Activated naive CD8-positive, alpha-beta T cell treated with anti-CD3 and anti-CD28 coated beads, Interleukin-2, amount 50 U/mL, for 16 hours (primary cell): ENCODE measurements at places on chromosomes 6 and 20.

- DNase-seq: no peak
Observed at GRCh38 chr6:14333556-14334305, 216.2 kb downstream of the CD83 start.

DNA sequence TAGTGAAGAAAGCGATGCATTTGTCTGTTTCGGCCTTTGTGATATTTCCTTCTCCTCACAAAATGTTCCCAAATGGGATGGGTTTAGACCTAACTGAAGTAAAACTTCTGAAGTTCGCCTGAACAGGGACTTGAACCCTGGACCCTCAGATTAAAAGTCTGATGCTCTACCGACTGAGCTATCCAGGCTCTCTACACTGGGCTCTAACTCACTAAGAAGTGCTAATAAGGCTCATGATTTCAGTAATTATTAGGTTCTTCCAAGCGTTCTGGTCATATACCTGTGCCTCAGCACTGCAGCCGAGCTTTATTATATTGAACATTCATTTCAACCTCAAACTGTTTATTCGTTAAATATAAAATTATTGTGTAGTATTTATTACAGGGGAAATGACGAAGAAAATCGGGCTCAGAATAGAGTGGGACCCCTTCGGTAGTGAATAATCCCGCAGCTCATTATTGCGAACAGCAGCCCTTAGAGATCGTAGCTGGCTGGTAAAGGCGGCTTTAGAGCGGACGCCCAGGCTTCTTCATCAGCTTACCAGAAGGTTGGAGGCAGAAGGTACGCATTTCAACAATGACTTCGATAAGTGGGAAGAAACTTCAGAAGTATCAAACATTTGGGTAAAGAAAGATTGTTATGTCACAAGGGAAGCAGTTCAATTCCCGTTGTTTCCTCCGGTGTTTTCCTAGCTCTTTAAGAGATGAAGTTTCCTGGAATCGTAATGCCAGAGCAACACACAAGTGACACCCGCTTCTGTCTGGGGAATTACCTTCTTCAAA is 119.0 kb upstream of the ZNF184 start:
- no peak for DNase-seq

- no peak for DNase-seq
Observed at GRCh38 chr6:124132256-124132655, 328.6 kb downstream of the NKAIN2 start.

- no peak for DNase-seq
Observed at GRCh38 chr6:47440719-47441118, 36.9 kb upstream of the CD2AP start.

- no peak for DNase-seq
Observed at GRCh38 chr6:76706631-76707030, 634.2 kb upstream of the IMPG1 start.

DNA sequence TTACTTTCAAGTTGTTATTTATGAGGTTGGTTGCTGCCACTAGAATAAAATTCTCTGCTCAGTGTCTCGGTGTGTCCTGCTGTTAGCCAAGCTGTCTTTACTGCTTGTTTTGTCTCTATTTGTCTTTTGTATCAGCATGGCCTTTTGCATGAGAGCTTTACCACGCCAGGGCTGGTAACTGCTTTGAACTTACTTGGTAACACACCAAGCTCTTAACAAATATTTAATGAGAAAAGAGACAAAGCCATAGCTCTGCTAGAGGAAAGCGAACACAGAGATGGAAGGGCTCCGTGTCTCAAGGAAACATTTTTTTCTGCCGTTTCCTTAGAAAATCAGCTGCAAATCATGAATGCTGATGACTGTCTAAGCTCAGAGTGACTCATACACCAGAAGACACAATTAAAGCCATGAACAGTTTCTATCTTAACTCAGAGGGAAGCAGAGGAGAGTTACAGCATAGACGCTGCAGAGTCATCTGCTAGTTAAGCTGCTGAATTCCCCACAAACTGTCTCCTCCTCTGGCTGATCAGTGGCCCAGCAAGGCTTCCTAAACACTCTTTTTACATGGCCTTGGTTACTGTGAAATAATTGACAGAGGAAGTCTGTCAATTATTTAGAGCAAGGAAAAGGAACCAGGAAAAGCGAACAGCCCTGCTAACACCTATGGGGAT is 44.8 kb downstream of the AGPAT4 start:
- DNase-seq: no peak

- DNase-seq: no peak
Observed at GRCh38 chr6:150276937-150277742, 91.7 kb upstream of the IYD start.

DNA sequence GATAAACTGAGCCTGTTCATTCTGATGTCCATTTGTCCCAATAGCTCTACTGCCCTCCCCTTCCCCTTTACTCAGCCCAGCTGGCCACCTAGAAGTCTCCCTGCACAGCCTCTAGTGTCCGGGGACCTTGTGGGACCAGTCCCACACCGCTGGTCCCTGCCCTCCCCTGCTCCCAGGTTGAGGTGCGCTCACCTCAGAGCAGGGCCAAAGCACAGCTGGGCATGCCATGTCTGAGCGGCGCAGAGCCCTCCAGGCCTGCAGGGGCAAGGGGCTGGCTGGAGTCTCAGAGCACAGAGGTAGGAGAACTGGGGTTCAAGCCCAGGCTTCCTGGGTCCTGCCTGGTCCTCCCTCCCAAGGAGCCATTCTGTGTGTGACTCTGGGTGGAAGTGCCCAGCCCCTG is 24.7 kb upstream of the FANCE start:
- DNase-seq: no peak

DNA sequence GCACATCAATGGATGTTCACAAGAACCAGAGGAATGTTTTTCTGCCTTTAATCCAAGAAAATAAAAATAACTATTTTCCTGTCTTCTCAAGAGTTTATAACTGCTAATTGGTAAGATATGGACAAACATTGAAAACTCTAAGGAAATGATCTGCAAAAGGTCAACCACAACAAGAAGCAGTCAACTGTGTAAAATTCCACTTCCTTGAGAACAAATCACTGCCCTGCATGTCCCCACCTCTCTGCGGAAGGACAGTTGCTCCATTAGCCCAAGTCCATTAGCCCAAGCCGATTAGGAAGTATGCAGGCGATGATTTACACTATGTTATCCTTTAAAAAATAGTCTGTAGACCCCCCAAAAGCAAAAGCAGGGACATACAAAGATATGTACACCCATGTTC is 27.6 kb downstream of the SLC22A23 start:
- no peak for DNase-seq

- DNase-seq: no peak
Observed at GRCh38 chr6:68139130-68139529, 496.0 kb upstream of the ADGRB3 start.

- no peak for DNase-seq
Observed at GRCh38 chr20:22807045-22807444, 222.7 kb upstream of the FOXA2 start.
